ENCODE measurements at places on chromosomes 7 and 10.

DNA sequence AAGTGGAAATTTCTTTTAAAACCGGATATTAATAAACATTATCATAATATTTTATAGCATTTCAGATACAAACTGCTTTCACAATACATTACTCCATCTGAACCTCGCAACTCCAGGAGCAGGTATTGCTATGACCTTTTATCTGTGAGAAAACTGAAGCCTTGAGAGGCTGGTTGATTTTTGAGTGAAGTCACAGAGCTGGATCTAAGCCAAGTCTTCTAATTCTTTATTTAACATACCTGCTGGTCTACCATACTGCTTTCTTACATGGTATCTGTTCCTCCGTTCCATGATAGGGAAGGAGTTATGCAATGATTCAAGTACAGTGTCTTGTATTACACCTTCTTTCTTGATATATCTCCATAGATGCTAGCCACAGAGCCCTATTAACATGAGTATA, 37.4 kb upstream of the ITGB8 start:
- no peak for DNase-seq

DNA sequence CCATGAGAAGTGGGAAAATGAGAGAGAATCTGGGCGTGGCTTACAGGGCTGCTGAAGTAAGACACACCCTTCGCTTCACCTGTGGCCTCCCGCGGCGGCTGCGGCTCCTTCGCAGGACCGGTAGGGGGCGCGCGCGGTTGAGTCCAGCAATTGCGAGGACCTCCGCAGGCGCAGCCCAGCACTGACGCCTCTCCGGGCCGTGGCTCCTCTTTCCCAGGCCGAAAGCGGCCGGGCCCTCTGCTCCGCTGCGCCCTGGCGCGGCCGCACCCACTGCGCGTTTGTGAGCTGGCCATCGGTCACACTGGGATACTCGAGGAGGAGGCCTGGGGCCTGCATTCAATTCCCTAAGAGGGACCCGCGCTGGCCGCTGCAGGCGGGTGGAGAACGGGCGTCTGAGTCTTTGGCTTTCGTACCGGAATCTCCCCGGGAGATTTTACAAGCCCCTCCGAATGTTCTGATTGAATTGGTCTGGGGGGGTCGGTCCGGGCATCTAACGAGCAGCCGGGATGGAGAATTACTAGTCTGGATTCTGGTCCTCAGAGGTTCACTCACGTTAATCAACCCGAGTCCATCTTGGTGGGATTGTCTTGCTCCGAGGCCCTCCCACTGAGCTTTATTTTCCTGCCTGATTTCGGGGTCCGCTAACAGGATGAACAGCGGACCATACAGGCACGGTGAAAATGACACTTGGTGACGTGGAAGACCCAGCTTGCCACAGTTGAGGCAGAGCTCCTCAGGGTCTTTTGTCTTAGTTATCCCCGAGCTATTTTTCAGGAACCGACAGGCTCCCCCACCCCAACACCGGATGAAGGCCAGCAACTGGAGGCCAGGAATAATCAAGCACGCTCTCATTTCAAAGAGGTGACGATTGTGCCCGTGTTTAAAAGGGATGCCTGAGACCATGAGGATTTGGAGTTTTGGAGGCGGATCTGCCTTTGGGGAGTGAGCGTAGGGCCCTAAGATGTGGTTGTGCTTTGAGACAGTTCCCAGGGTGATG, at the start of gene LRRD1:
Gene LRRD1 (minus strand): TSS at position 215 of the 997 bp plus-strand sequence. CDS start 13,940 bp downstream, outside the sequence.
- peak; percentile 85 for DNase-seq

GRCh38 chr10:6574664-6575176, 5.4 kb downstream of the PRKCQ start:
- no peak for DNase-seq

DNA sequence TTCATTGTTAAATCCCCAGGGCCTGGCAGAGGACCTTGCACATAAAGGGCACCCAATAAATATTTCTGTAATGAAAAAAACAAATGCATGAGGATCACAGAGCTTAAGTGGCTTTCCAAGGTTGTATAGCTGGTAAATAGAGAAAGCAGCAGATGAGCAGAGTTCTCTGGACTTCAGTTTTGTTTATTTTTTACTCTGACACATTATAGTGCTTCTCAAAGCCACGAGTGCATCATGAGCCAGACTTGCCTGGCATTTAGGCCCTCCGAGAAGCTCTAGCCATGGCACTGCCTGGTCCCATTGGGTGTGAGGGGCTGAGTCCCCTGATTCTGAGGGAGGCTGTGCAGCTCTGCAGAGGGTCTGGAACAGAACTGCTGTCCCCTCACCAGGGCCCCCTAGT, 87.2 kb upstream of the ZNF32 start:
- DNase-seq, result no peak

DNA sequence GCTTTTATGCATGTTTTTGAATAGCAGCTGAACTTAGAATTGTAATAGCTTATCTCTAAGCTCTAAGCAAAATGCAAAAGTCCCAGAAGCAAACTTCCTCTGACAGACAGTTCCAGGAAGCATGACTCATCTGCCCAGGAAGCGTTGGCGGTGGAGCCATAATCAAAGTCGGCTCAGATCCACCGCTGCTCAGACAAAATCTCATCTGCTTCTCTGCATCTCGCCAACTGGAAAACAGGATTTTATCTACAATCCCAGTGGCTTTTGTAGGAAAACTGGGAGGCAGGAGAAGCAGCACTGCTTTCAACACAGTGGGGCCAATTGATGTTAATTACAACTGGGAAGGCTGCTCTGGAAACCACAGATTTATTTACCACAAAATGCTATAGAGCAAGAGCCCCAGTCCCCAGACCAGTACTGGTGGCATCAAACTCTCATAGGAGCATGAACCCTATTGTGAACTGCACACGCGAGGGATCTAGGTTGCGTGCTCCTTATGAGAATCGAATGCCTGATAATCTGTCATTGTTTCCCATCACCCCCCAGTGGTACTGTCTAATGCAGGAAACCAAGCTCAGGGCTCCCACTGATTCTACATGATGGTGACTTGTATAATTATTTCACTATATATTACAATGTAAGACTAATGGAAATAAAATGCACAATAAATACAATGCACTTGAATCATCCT, 99.9 kb downstream of the CUBN start:
- peak; percentile 66 for DNase-seq
